ENCODE measurements at places on chromosomes 3 and 15.

- DNase-seq = no peak
Measured at GRCh38 chr15:29364426-29365078, 94.9 kb upstream of the NSMCE3 start.

DNA sequence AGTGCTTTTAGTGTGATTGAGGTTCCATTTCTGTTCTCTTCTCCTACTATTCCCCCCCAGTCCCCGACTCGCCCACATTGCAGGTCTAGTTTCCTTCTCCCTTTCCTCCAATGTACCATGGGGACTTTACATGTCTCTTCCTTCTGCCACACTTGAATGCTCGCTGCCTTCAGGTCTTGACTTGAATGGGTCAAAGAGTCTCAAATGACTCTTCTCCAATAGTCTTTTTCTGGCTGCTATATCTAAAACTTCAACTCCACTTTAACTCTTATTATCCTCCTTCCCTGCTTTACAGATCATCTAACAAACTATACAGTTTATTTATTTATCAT lies 213.9 kb upstream of the SLC2A2 start:
- no peak for DNase-seq

DNA sequence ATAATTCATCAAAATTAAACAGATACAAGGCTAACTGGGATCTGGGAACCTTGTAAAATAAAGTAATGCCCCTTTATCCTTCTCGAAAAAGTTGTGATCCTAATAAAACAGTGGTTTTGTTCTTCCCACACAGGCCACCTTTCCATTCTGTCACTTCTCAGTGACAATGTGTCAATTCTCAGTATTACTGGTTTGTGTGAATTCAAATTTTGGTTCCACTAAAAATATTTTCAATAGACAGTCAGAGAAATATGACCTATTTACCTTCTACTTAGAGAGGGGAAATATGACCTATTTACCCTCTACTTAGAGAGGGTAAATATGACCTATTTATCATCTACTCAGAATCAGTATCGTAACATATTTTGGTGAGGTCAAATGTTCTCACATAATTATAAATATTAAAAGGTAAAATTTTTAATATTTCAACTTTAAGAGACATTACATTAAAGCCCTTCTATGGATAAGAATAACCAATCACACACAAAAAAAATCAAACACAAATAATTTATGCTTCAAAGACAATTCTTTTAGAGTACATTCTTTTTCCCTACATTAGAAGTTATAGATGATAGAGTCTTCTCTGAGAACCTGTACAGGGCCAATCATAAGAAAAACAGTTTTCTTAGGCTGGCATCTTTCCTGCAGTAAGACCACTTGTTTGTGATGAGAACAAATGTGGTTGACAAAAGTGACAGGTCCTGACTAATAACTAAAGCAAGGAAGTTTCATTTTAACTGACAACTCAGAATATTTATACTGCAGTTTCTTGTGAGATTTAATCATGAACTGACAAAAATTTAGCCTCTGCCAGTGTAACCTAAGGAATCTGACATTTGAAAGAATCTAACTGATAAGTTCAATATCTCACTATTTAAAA lies 323.3 kb downstream of the DIPK2A start:
- DNase-seq = no peak

GRCh38 chr15:52509500-52510245 lies 19.0 kb downstream of the MYO5A start:
- DNase-seq = no peak

DNA sequence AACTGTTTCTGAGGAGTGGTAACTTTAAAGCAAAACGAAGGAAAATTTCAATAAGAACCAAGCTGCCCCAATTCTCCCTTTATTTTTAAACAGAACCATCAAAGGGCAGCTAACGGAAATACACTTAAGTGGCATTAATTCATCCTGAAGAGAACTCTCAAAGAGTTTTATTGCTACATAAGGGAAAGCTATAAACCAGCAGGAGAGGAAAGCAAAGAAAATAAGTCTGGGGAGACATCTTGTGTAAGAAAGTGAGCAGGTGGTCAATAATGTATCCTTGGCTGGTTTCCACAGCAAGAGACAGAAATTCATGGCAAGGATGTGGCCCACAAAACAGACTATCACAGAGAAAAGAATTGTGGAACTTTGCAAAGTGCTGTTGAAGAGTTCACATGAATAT lies 40.0 kb upstream of the CMSS1 start:
- DNase-seq = no peak

DNA sequence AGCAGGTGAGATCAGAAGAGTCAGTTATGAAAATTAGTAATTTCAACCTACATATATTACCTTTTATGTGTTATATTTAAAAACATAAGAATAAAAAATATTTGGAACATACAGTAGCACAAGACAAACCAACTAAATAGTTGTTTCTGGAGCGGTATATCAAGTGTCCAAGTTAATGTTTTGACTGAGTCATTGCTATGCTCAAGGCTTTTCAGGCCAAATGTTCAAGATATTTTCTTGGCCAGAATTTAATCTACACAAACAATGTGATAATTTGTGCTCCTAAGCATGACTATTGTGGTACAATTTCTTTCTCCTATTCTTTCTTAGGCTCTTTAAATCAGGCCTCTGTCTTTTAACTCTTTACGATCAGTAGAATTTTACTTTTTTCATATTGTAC lies 412.4 kb downstream of the RAP2B start:
- DNase-seq = no peak

- no peak for DNase-seq
Measured at GRCh38 chr15:88255484-88256278, 858 bp downstream of the NTRK3 start.

DNA sequence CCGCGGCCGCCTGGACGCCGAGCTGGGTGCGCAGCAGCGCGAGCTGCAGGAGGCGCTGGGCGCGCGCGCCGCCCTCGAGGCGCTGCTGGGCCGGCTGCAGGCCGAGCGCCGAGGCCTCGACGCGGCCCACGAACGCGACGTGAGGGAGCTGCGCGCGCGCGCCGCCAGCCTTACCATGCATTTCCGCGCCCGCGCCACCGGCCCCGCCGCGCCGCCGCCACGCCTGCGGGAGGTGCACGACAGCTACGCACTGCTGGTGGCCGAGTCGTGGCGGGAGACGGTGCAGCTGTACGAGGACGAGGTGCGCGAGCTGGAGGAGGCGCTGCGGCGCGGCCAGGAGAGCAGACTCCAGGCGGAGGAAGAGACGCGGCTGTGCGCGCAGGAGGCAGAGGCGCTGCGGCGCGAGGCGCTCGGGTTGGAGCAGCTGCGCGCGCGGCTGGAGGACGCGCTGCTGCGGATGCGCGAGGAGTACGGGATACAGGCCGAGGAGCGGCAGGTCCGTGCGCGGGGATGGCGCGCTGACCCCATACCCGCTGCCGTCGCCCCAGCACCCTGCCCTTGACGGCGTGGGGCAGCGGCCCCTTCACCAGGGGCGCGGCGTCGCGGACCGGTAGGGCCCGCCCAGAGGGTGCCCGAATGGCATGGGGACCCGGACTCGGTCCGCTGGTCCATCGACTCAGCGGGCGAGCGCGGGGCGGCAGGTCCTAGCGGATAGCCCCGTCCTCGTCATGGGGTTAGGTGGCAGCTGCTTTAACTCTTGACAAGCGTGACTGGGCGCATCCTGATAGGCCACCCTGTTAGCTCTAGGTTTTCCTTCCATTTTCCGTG lies 848 bp downstream of the SYNM start:
- no peak for DNase-seq

DNA sequence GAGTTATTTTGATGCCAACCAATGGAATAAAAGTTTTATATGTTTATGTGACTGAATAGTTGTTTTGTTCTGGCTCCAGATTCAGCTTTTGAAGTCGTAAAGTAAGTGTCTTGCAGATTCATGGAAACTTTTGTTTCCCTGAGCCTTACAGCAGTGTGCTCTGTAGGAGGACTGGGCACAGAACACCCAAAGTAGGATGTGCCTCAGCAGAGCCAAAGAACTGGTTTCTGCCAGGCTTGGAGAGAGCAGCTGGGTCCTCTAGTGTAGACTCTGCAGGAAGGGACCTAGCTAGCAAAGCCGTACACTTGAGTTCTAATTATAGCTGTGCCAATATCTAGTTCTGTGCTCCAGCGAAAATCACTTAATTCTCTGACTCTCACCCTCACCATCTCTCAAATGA lies 261.2 kb upstream of the DNAJC19 start:
- no peak for DNase-seq

DNA sequence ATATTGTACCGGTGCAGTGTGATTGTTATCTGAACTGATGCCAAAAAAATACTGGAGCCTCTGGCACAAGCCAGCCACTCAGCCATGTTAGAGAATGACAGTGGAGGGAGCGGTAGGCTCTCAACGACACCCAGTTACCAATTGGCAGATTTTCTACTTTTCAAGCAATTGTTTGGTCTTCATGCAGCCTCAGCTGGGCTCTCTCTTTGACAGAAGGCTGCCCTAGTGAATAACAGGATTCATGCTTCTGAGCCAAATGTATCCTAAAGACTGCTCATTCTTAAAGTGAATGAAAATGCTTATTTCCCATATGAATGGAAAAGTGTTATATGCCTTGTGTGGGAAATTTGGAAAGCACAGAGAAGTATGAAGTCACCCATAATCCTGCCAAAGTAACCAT lies 261.2 kb upstream of the TRIM42 start:
- DNase-seq = peak; percentile 71

- DNase-seq = no peak
Measured at GRCh38 chr15:81118361-81118760, 15.7 kb upstream of the CFAP161 start.

DNA sequence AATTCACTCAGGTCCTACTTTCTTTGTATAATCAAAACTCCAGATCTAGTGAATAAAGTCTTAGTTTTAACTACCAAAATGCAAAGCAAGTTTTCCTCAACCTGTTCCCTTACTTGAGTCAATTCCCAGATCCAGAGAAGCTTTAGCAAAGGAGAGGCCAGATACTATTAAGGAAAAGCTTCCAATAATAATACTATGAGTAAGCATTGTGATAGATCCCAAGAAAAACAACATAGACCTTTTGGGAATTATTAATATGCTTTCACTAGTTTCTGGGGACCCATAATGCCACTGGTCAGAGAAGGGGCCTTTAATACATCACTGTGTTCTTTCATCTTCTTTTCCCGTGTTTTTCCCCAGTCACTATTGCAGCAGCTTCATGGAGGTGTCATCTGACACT lies 339.9 kb upstream of the CDIN1 start:
- no peak for DNase-seq

DNA sequence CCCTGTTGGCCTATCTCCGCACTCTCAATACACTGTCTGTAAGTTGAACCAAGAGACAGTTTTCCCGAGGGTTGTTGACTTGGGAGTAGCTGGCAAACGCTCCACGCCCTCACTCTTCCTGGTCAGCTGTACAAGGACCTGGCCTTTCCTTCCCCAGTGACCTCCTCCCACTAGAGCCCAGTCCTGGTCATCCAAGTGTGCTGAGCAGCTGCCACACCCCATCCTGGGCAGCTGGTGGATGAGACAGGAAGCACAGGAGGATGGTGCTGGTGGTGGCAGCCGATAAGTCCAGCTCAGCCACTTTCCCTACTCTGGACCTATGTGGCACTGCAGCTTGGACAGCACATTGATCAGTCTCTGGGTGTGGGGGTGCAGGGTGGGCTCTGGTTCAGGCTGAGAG lies 19.8 kb downstream of the PFKFB4 start:
- no peak for DNase-seq

DNA sequence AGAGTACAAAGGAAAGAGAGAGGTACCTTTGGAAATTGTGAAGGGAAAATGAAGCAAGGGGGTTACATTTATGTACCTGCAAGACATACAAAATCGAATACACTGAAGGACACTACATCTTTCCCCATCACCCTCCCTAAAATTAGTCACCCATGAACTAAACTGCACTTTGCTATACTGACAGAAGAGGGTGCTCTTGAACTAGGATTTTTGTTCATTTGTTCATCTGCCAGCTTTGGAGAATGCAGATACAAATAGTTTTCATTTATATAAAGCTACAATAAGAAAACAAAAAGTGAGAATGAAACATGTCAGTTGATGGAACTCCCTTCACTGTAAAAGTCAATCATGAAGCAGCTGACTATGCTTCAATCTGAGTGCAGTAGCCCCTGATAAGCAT lies 55.7 kb downstream of the PCCB start:
- DNase-seq = peak; percentile 44

- DNase-seq = no peak
Measured at GRCh38 chr3:56681984-56682461, 1.0 kb downstream of the TASOR start.

GRCh38 chr3:190073264-190074008 lies 47.3 kb downstream of the P3H2 start:
- no peak for DNase-seq

GRCh38 chr3:49412632-49413337 lies 562 bp downstream of the TCTA start:
- DNase-seq = no peak

GRCh38 chr3:24110051-24110450 lies 165.0 kb downstream of the NR1D2 start:
- DNase-seq = no peak

DNA sequence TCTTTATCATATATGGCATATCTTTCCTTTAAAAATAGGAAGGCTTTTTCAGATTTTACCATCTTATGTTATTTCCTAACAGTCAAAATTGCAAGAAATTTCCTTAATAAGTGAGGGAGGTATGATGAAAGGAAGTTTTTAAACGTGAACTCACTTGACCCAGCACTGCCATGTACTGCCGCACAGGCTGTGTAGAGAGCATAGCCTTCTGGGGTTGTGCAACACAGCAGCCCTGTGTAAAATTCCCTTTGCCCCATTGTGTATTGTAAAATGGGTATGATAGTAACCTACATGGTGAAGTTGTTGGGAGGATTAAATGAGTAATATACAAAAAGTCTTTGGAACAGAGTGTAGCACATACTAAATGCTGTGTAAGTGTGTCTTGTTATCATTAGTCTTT lies 78.6 kb downstream of the PEX5L start:
- no peak for DNase-seq

DNA sequence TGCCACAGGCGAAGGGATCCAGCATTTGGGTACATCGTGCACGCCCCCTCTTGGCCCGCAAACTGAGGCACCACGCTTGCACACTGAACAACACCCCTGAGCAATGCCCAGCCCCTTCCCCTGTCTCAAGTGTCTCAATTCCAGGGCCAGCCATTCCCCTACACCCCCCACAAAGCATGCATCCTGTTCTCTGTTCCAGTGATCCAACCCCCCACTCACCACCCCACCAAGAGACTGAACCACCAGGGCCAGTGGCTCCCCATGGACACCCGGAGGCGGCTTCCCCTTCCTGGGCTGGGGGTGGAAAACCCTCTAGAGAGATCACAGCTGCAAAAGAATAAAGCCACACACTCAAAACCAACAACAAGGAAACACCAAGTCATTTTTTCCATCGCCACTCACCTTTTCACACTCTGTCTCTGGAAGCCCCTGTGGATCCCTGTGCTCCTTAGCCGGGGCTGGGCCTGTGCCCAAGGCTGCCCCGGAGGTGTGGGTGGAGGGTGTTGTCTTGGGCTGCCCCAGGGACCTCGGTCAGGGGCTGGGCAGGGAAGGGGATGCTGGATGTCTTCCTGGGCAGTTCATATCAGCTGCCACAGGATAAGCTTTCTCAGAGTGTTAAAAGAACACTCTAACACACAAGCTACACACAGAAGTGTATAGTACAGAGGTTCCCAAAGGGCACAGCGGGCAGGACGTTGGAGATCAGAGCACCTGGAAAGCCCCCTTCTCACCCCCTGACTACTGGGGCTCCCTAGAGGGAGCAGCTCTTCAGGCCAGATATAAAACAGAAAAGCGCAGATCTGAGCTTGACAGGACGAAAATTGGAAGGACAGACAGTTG lies 92.5 kb downstream of the CHSY1 start:
- no peak for DNase-seq
